Omental fat pad (tissue), 4 donors: ENCODE measurements at places on chromosomes 4 and X. TPM values are rescaled to one million over a fixed set of nuclear protein-coding genes. Genes with fewer than 3 reads are reported as not detected.

DNA sequence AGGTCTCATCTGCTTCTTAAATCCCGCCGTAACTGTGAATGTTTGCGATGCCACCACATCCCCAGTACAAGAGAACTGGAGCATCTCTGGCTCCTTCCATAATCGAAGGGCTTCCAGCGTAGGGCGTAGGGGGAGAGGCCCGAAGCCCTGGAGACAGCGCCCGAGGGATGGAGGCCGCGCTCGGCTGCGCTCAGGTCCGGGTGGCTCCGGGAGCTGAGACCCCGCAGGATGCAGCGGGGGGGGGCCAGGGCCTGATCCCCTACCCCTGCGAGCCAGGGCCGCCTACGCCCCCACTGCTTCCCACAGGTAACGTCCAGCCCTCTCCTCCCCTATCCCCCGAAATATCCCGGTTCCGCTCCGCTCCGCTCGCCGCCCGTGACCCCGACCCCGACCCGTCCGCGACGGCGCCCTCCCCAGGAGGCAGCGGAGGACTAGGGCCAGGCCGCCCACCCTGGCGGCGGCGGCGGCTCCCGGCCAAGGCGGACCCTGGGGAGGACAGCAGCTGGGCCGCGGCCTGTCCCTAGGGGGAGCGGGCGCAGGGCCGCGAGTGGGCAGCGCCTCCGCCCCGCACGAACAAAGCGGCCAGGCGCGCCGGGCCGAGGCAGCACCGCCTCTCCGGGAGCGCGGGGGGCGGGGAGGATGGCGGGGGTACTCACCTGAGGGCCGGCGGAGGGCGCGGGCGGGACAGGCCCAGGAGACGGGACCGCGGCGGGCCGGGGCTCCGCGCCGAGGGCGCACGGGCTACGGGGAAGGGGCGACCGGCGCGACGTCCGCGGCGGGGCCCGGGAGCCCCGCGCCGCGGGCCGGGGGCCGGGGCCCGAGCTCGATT, 723 bp downstream of the WDFY3 start:
- DNase-seq: peak; percentile 24

GRCh38 chrX:31851761-31852160, 779.9 kb upstream of the FTHL17 start:
- no peak for DNase-seq

DNA sequence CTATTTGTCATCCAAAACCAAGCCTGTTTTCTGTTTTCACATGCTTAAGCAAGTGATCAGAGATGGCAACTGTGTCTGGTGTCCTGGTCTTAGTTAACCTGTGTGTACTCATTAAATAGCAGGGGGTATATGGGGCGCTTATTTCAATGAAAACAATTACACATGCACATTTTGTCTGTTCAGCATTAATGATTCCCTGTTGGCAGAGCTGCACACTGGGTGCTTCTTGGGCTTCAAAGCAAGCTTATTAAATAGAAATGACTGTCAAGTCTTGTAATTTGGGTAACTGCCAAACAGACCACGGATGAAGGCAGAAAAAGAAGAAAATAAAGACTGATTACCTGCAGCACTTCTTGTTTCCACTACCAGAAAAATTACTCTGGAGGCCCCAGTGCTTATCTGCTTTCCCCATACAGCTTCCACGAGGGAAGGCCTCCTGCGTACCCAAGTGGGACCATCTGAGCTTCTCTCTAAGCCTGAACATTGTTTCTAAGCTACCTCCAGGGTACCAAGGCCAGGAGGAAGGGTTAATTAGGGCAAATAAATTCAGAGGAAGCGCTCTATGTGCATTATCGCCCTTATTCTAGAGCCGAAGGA, 107.2 kb upstream of the TBL1X start:
- DNase-seq: no peak

GRCh38 chr4:90127706-90128345, 632 bp downstream of the CCSER1 start:
- DNase-seq: no peak

Gene CCDC149
- 11.5 TPM for total RNA-seq

Gene FAM9C
- not detected for total RNA-seq

Gene NUDT11
- total RNA-seq: 5.0 TPM

Gene H2BW1
- total RNA-seq: not detected

Gene GPR173
- total RNA-seq: 2.0 TPM

Gene DOK7
- not detected for total RNA-seq

Gene MFAP3L
- total RNA-seq: 14.2 TPM

Gene BTC
- total RNA-seq: 2.6 TPM

Gene DCX
- not detected for total RNA-seq

Gene SLC9A7
- total RNA-seq: 3.8 TPM

Gene ZNF280C
- total RNA-seq: 4.8 TPM
